ENCODE measurements at places on chromosomes 12 and 14.

DNA sequence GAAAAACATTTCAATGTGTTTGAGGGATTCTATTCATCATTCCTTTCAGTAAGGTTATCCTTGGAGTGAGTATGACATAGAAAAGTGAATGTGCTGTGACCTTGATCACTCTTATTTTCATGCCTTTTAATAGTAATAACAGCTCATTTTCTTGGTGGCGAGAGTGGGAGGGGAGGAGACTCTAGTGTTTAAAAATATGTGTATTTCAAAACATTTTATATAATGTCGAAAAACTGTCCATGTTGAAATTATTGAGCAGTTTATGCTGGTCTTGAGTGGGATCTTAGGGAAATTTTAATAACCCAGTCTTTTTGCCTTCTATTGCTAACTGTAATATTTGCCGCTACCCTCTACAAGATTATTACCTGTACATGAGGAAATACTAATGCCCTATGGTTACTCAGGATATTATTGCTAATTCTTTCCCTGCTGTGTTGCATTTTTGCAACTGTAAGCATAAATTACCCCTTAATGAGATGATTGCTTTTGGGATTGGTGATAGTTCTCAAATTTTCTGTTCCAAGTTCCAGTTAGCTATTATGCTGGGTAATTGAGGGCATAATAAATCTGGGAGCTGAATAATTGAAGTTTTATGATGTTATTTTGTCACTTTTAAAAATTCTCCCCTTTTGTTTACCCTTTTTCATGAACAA is 21.9 kb downstream of the ATF7IP start:
- DNase-seq, result no peak

DNA sequence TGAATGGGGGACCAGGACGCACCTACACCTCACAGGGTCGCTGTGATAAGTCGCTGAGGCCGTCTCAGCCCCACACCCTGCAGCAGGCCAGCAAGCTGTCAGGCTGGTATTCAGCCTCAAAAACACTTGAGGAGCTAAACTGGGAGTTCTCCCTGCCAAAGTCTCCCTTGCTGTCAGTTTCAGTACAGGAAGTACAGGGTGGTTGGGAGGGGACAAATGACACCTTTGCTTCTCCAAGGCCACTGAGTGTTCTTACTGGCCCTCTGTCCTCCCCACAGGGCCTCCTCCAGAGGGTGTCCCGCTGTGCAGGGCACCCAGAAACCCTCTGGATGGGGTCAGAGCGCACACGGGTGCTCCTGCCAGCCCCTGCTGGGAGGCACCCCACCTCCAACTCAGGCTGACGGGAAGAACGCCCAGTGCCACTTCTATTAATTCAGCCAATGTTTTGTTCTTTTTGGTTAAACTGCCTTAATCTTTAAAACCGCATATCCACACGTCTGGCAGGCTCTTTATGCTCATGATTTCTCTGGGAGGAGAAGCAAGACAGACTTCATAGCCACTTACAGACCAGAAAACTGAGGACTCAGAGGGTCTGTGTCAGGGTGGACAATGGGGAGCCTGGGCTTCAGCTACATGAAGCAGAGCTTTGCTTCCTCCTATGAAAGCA is 75.9 kb downstream of the ITPK1 start:
- DNase-seq, result no peak

DNA sequence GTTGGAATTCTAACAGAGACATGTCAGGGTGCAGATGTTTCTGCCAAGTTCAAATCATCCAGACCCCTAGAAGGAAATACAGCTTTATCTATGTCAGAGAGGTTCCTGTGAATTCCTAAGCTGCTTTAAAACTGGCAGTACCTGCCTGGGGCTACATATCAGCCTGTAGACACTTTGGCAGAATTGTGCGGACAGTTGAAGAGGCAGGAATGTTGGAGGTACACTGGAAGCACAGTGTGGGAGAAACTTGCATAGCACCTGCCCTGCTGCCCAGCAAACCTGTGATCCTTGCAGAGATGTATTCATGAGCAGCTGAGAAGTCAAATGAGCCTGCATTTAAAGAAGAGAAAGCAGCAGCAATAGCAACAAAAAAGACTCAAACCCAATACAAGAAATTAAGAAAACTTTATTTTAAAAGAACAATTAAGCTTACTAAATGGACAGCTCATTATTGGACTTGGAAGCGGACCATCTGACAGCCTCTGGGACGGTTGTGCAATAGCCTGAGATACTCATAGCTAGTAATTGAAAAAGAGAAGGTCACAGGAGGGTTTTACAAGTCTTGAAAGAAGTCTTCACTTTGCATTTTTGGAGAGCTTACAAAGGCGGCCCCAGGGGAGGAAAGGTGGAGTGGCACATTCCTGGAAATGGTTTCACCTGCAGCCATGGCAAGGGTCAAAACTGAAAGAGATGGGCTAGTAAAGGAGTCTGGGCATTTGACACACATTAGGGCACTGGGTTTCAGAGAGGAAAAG is 280.9 kb upstream of the FLRT2 start:
- DNase-seq, result no peak

- DNase-seq, result no peak
These were observed 29.7 kb downstream of the FAM222A start for GRCh38 chr12:109743076-109743910.

- DNase-seq, result no peak
These were observed 24.2 kb upstream of the RHOJ start for GRCh38 chr14:63180011-63180410.

DNA sequence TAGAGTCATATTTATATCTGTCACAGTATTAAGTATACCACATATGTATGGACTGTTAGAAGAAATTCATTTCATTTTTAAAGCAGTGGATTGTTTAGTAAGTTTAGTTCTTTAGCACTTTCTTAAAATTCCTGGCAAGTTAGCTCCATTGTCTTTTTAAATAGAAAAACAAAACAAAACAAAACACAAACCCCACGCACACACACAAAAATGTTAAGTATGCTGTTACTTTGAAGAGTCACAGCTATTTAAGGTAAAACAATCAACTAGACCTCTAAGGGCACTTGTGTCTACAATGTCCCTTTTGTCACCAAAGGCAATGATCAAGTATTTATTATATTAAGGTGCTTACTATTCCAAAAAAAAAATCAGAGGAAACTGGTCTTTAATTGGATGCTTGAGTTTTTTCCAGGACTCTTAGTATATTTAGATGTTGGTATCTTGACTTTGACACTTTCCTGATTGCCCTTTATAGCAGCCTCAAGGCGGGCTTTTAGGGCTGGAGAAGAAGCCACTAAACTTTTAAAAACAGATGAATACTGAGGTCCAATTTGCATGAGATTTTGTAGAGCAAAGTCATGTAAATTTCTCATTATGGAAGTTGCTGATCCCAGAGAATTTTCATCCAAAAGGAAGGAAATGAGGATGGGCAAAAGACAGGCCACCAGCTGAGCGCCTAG is 85.5 kb upstream of the HECTD1 start:
- no peak for DNase-seq

GRCh38 chr12:41486718-41487117 is 298.6 kb downstream of the PDZRN4 start:
- no peak for DNase-seq

GRCh38 chr14:99182548-99183250 is 89.3 kb downstream of the BCL11B start:
- DNase-seq, result no peak

- no peak for DNase-seq
These were observed 8.6 kb upstream of the ASB2 start for GRCh38 chr14:93984987-93985410.

- no peak for DNase-seq
These were observed 13.0 kb upstream of the TAS2R30 start for GRCh38 chr12:11147420-11147819.

Data from D341Med (cell line).